COR-L47 (cell line): ENCODE measurements at places on chromosomes 16 and 17.

GRCh38 chr17:67293251-67294203 lies 48.5 kb upstream of the HELZ start:
- DNase-seq = no peak

DNA sequence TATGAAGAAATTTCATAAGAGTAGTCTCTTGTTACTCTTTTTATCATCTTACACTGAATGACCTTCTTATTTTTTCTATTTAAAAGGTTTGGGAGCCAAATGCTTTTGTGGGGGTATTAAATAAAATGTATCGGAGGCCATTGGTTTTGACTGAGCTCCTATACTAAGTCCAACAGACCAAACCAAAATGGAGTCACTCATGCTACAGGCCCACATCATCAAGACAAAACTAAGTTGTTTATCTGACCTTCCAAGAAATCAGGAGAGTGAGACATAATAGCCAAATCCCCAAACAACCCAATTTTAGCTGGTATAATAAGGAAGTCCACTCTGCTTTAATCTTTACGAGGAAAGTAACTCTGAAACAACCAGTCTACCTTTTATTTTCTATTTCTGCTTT lies 48.1 kb upstream of the ALOX12 start:
- DNase-seq = no peak

GRCh38 chr17:82281502-82282238 lies 8.2 kb upstream of the CSNK1D start:
- no peak for DNase-seq

DNA sequence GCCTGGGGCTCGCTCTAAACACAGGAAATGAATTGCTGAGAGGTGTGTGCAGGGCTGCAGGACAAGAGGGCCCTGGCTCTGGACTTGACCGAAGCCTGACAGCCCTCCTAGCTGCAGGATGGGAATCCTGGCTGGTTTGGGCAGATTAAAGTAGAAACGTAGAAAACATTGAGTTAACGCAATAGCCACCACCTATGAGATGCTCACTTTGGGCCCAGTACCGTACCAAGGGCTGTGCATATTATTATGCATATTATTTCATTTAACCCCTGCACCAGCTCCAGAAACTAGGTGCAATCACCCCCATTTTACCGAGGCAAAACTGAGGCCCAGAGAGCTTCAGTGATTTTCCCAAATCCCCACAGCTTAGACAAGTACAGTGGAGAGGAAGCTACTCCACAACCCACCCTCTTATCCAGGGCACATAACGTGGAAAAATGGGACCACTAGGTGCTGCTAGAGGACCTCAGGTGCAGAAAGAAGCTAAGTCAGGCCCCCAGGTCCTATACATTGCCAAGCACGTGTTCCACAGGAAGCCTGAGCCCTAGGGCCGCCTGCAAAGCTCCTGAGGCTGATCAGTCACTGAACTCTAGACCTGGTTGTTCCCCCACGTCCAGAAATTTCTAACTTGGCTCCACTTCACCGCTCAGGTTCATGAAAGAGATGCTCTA lies 79.2 kb downstream of the MYH11 start:
- peak; percentile 41 for DNase-seq

GRCh38 chr16:53781023-53781605 lies 77.2 kb downstream of the FTO start:
- no peak for DNase-seq

DNA sequence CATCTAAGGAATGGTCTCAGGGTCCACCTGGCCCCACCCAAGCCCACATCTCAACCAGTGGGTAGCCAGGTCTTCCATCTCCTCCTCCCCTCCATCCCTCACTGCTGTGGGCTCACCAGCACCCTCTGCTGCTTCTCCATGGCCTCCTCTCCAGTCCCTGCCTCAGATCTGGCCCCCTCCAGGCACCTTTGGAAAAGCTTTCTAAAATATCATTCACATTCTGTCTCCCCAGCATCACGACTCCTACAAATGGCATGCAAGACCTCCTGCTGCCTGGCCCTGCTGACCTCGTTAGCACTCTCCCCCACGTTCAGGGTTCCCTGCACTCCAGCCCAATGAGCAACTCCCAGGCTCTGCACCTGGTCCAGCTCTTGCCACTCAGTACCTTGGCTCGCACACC lies 13.7 kb downstream of the GLP2R start:
- DNase-seq = no peak

GRCh38 chr17:57599271-57600045 lies 145.6 kb downstream of the CCDC182 start:
- no peak for DNase-seq

DNA sequence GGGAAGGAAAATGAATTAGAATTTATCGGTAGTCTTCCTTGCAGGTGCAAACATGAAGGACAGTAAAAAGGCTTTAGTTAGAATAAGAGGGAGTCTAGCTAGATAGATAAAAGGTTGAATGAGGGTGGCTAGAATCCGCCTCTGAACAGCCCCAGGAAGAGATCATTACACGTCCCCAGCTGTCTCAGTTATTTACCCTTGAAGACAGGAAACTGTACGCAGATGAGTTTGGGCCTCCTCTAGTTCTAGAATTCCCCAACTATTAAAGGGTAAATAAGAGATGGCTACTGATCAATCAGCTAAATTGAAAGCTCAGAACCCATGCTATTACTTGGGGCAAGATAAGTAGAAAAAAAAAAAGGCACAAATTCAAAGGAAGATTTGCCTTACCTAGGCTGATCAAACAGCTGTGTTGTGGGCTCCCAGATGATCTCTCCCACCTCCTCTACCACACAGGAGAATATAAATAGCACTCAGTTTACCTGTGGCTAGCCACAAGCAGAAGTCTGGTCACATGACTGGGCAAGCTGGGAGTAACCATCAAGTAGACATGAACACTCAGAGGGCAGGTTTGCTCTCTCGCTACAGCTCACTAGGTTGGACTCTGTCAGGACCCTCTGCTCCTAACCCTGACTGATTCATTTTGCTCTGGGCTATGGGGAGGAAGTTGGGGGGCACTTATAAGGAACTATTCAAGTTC lies 17.0 kb downstream of the FAM117A start:
- DNase-seq = no peak

DNA sequence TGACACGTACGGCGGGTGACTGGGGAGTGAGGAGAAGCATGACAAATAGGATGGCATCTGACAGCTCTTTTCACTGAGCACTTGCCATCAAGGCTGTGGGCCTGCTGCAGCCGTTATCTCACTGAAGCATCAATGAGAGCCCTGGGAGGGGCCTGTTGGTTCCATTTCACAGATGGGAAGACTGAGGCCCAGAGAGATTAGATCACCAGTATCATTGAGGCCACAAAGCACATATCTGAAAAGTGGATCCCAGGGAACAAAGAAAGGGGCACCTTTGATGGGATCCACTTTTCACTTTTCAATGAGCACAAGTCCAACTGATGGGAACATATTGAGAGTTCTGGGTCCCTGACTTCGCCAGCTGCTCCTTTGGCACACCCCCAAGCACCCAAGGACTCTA lies 144.4 kb upstream of the LHX1 start:
- DNase-seq = no peak

DNA sequence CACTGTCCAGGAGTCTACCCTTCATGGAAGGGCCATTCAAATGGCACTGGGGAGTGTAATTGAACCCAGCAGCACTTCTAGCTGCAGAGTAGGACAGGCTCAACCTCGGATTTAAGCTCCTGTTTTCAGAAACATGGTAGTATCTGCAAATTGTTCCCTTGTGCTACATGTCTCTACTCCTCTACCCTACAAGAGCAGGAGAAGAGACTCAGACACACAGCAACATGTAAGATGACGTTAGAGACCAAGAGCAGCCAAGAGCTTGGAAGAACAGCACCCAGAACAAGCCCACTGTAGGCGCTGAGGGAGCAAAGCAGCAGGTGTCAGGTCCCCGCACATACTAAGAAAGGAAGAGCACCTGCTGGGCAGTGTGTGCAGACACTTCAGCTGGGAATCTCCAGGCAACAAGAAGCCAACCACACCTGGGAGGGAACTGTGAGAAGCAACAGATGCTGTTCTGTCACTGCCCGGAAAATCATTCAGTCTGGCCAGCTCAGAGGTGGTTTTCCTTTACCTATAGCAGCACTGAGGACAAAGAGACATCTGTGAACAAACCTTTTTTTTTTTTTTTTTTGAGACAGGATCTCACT lies 35.6 kb upstream of the MNT start:
- DNase-seq = peak; percentile 22

DNA sequence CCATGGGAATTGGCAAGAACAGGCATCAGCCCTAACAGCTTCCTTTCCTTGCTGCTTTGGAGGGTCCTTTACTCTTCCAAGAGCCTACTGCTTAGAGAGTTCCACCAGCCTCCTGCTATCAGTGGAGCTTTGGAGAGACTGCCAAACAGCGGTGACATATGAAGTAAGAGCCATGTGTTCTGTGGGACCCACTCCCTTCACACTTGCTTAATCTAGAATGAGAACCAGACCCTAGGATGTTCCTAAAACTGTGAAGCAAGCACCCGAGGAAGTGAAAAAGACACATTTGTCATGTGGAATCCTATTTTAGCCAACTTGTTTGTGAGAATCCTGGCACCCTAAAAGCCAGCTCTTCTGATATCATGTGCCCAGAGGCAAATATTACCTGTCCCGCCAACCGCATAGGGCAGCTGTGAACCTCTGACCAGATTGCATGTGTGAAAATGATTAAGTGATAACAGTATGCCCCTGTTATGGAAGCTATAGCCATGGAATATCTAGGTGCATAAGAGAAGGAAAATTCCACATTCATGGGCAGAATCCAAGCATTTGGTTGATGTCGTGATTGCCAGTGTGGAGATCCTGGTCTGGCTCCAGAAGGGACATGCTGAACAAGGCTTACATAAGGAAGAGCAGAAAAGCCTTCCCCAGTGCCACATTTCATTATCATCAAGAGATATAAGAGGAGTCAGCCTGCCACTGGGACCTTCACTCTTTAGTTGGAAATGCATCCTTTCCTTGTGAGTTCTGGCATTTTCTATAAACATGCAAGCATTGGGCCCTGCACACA lies 18.7 kb downstream of the RCVRN start:
- no peak for DNase-seq

DNA sequence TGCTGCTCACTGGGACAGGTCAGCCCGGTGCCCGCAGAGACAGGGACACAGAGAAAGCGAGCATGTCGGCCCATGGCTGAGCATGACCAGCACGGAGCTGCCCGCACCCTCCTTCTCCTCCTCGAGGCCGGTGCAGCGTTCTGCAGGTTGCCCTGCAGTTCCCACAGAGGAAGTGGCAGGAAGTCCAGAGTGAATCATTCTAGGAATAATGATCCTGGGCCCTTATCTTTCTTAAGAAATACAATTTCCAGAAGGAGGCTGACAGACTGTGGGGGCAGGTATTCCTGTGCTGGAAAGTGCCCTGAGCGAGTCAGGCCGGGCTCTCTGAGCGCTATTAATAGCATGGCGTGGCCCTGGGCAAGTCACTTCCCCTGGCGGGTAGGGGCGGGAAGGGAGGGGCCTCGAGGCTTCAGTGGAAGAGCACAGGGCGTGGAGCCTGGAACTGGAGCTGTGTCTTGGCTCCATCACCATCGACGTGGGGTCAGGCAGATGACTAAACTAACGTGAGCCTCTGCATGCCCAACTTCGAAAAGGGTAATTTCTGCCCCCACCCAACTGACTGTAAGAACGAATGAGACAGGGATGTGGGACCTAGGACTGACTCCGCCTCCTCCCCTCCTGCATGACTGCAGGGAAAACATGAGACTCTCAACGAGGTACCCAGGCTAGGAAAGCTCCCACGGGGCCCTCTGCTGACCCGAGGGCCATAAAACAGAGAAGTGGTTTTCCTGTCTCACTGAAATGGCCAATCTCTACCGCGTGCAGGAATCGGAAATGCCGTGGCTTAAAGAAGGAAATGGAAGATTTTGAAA lies 9.8 kb downstream of the TMEM204 start:
- peak; percentile 13 for DNase-seq

DNA sequence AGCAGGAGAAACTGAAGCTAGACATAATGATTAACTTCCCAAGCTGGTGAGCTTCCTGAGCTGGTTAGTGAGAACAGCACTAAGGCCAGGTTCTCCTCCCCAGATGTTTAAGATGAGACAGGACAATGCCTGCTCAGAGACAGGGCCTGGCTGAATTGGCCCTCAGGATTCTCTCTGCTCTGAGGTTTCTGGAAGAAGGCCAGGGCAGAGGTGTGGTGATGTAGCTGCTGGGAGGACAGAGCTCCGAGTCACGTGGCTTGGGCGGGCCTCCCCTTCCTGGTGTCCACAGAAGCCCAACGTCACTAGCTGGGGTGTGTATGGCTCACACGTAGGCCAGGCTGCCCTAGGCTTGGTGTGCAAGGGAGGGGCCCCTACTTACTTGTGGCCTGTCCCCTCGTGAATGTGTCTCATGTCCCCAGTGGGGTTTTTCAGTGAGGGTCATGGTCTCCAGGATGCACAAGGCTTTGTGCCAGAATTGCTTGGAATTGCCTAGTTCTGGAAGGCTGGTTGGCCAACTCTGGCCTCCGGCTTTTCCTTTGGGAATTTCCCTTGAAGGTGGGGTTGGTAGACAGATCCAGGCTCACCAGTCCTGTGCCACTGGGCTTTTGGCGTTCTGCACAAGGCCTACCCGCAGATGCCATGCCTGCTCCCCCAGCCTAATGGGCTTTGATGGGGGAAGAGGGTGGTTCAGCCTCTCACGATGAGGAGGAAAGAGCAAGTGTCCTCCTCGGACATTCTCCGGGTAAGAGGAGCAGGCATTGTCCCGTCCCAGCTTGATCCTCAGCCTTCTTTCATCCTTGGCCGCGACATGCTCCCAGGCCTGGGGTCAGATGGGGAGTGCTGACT lies 3.4 kb downstream of the NOD2 start:
- DNase-seq = no peak

DNA sequence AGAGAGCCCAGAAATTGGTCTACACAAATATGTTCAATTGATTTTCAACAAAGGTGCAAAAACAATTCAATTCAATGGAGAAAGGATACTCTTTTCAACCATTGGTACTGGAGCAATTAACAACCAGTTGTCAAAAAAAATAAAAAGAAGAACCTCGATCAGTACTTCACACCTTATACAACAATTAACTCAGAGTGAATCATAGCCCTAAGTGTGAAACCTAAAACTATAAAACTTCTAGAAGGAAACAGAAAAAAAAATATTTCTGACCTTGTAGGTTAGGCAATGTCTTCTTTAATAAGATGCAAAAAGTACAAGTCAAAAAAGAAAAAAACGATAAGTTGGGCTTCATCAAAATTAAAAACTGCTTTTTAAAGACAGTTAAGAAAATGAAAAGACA lies 56.1 kb upstream of the CHMP6 start:
- no peak for DNase-seq

- no peak for DNase-seq
These were observed 20.3 kb downstream of the XPO6 start for GRCh38 chr16:28191364-28191960.
